ENCODE measurements at places on chromosomes 12 and 14.

GRCh38 chr14:54629635-54630360, 62.9 kb downstream of the SAMD4A start:
- DNase-seq: no peak

DNA sequence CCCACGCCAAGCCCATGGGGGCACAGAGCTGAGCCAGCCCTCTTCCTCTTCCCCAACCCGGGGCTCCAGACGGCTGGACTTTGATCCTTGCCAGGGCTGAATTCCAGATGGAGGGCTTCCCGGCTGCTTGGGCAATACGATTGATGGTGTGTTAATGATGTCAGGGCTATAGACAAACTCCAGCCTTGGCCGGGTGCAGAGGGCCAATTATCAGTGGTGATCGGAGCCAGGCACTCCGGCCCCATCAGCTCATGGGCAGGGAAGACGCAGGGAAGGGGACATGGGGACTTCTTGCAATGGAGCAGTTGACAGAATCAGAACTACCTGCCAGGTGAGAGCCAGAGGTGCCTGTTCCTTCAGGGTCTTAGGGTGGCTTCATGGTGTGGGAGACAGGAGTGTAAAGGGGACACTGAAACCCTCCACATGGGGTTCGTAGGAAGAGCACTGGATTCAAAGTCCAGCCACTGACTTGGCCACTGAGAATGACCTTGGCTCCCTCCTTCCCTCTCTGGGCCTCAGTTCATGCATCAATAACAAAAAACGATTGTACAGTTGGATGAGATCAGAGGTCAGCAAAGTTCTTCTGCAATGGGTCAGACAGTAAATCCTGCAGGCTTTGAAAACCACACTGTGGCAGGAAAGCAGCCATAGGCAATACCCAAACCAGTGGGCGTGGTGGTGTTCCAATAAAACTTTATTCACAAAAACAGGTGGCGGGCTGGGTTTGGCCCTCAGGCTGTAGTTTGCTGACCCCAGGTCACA, 333.7 kb downstream of the MED13L start:
- DNase-seq: no peak

DNA sequence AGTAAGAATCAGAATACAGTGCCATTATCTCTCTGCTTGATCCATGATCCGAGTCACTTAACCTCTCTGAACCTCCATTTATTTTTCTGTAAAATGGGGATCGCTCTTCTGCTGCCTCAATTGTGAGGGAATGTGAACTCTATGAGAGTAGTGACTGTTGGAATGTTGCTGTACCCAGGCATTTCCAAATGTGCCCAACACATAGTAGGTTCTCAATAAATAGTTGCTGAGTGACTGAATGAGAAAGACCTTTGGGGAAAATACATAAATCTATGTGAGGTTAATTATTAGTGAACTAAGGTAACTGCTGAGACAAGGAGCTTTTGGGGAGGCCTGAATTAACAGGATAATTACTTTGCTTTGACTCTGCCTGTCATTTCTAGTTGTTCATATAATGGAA, 33.9 kb upstream of the NR1H4 start:
- no peak for DNase-seq

- DNase-seq: no peak
Measured at GRCh38 chr12:86697916-86698640, 441.9 kb upstream of the MGAT4C start.

GRCh38 chr12:2003676-2004112, 563 bp downstream of the DCP1B start:
- DNase-seq: no peak

GRCh38 chr12:66707002-66707697, 28.3 kb upstream of the GRIP1 start:
- no peak for DNase-seq

DNA sequence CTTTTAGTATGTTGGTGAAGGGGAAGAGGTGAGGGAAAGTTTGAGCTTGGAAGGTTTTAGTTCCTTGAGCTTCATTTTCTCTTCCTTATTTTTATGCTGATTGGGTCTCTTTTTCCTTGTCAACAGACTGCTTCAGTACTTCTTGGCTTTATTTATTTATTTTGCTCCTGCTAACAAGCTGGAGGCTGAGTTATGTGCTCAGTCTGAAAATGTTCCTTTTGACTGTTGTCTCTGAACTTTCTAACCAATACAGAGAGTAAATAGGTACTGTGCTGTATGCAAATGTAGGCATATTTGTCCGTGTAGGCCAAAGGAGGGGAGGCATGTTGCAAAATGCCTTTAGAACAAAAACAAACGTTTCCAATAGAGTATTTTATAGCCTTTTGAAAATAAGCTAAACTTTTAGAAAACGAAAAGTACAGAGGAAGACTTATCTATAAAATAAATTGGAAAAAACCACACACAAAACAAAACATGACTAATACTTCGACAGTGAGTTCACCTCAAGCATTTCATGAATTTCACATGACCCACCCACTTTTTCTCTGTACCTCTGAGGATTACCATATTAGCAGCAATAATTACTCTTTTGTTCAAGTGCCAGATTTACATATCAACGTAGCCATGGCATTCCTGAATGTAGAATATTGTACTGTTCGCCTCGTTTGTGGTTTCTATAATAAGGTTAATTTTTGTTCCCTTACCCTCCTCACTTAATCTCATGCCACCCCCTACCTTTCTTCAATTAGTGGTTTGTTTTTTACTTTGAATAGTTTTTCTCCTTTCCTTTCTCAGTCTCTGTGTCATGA, 4.7 kb upstream of the CREBL2 start:
- no peak for DNase-seq

DNA sequence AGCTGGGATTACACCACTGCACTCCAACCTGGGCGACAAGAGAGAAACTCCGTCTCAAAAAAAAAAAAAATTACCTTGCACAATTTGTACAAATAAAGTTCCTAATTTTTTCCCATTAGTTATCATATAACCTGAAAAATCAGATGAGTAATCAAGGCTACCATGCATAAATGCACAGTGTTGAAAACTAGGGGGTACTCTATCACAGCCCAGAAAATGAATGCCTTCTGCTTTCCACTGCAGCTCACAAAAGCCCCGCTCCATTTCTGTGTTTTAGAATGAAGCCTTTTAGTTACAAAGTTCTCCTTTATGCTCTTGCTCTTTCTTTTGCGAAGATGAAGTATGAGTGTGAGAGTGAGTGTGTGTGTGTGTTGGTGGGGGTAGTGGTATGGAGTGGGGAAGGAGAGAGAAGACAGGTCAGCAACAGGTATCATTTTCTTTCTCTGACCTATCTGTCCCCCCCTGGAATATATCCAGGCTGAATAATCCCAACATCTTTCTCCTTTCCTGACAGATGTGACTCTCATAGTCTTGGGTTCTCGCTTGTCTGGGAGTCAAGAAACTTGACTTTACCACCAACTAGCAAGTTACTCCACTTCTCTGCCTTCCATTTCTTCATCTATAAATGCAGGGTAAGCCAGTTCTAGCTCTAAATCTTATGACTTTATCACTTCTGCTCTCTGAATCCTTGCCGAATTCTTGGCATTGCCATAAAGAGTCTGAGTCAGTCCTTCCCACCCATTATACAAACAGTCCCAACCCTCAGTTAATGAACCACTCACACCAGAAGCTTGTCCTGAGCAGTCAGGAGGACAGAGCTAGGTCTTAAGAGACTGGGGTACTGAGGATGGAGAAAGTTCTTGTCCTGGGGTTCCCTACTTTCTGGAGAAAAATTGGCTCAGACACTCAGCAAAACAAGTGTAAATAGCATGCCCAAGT, 16.1 kb downstream of the BIN2 start:
- peak; percentile 71 for DNase-seq

DNA sequence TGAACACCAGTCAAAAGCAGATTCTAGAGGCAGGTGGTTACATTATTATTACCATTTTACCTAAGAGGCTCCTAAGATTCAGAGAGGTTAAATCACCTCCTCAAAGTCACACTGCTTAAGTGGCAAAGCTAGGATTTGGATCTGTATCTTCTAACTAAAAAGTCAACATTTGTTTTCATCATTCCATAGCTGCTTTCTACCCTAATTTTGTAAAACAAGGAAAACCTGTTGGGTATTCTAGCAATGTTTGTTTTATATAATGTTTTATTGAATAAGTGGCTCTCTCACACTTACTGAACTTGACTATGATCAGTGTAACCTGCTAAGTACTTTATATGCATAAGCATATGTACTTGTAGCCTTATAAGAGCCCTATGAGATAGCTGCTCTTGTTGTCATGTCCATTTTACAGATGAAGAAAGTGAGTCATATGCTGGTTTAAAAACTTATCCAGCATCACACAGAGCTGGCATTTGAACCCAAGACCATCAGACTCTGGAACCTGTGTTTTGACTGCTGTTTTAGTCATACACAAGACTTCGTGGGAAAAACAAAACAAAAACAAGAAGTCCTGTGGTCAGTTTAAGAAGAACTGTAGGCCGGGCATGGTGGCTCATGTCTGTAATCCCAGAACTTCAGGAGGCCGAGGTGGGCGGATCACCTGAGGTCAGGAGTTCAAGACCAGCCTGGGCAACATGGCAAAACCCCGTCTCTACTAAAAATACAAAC, 31.7 kb upstream of the EVL start:
- DNase-seq: no peak

DNA sequence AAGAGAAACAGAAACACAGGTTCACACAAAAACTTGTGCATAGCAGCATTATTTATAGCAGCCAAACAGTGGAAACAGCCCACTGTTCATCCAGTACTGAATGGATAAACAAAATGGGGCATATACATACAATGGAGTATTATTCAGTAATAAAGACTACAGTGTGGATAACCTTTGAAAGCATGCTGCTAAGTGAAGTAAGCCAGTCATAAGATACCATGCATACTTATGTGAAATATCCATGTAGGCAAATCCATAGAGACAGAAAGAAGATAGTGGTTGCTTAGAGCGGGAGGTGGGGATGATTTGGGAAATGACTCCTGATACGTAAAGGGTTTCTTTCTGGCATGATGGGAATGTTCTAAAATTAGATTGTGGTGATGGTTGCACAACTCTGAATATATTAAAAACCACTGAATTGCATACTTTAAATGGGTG, 99.4 kb downstream of the CRADD start:
- peak; percentile 95 for DNase-seq

DNA sequence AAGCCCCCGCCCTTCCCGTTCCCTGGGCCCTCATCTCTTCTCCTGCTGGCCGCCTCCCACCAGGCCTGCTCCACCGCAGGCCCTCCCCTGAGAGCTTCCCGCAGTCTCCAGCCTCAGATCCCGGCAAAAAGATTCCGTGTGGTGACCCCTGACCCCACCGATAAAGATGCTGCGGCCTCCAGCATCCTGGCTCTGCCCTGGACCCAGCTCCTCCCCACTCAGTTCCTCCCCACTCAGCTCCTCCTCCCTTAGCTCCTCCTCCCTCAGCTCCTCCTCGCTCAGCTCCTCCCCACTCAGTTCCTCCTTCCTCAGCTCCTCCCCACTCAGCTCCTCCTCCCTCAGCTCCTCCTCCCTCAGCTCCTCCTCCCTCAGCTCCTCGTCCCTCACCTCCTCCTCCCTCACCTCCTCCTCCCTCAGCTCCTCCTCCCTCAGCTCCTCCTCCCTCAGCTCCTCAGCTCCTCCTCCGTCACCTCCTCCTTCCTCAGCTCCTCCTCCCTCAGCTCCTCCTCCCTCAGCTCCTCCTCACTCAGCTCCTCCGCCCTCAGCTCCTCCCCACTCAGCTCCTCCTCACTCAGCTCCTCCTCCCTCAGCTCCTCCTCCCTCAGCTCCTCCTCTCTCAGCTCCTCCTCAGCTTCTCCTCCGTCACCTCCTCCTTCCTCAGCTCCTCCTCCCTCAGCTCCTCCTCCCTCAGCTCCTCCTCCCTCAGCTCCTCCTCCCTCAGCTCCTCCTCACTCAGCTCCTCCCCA, 17.0 kb downstream of the NOC4L start:
- no peak for DNase-seq

- DNase-seq: no peak
Measured at GRCh38 chr14:67778792-67779191, 37.6 kb downstream of the ZFYVE26 start.

- no peak for DNase-seq
Measured at GRCh38 chr14:73719791-73720190, 5.6 kb upstream of the PNMA1 start.
